Foreskin melanocyte (primary cell): ENCODE measurements at places on chromosomes 5 and 9.

DNA sequence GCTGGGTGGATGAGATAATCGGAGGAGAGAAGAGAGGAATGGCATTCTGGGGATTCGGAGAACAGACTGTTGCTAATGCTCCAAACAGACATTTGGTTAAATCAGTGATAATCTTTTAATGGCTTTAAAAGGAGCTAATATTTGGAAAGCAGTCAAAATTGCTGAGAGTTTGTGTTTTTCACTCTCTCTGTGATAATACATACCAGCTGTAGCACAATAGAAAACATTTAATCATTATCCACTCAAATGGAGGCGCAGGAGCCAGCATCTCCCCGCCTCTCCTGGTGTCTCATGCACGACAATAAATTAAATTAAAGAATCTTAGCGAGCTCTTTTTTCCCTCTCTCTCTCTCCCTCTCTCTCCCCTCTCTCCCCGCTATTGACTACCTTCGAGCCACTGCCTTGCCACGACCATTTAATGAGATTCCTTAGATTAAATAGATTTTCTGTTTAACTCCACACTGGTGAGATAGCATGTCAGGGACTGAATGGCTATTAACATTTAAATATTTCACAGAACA is 268.6 kb upstream of the MVB12B start:
- DNase-seq: no peak

DNA sequence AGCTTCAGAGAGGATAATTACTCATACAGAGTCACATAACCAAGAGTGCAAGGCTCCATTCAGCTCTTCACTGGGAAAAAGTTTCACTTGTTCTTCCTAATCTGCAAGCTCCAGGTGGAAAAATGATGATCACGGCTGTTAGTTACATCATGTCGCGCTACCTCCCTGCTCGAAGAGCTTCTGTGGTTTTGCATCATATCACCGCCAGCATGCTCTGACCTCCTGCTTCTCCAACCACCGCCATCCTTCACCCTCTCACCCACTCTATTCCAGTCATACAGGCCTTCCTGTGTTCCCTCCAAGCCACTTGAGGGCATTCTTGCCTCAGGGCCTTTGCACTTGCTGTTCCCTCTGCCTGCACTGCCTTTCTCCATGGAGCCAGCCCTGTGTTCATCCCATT is 47.1 kb downstream of the COL27A1 start:
- DNase-seq: no peak

- DNase-seq: no peak
These were observed 2.8 kb upstream of the MCC start for GRCh38 chr5:113491022-113491421.

- DNase-seq: no peak
These were observed 3.5 kb upstream of the TMED9 start for GRCh38 chr5:177588413-177588909.

DNA sequence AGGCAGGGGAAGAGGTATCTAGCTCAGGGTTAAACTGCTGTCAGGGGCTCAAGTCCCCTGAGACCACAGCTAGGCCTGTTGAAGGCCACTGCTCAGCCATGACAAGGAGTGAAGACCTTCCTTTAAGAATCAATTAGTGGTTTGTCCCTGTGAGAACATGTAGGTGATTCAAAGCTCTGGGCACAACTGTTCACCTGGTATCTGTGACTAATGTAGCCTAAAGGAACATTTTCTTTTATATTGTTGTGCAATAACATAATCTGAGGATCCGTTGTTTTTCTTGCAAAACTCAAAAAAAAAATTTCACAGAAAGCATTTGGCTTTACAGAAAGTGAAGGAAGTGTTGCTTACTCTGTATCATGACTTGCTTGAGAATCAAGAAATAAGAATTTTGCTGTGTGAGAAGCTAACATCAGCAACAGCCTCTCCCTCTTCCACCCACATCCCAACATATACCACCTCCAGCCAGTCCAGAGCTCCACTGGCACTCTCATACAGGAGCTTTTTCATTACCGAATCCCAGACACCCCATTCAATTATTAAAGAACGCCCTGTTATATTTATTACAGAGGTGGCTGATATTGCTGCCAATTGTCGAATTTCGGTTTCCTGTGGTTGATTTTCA is 807.0 kb downstream of the TLE4 start:
- DNase-seq: no peak

DNA sequence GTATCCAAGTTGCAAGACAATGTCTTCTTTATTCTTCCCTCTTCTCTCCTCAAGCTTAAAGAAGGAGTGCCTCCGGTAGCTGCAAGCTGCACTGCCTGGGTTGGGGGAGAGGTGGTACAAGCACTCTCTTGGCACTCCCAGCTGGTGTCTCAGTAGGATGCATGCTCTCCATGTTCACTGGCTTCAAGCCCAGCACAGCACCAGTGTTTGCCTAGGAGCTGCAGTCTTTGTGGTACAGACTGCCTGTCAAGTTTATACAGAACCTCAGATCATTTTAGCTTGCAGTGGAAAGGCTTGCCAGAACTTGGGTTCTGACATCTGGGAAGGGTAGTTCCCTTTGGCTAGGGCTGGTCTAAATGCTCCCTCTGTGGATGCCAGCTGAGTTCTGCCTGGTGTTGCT is 505.6 kb downstream of the MAN2A1 start:
- DNase-seq: no peak

DNA sequence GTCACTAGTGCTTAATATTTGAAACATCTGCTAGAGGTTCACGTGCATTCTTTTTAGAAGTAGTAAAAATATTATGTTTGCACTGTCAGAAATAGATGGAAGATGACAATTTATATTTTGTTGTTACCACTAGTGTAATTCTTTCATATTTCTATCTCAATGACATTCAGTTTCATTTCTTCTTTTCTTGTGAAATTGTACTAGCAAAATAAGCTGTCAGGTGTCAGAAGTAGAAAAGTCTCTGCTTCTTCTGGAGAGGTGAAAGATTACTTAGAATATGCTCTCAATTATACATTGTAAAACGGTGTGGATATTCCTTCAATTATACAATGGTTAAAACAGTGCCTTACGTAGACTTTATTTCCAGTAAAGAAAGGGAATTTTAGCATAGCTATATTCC is 395.4 kb downstream of the CSNK1G3 start:
- no peak for DNase-seq

DNA sequence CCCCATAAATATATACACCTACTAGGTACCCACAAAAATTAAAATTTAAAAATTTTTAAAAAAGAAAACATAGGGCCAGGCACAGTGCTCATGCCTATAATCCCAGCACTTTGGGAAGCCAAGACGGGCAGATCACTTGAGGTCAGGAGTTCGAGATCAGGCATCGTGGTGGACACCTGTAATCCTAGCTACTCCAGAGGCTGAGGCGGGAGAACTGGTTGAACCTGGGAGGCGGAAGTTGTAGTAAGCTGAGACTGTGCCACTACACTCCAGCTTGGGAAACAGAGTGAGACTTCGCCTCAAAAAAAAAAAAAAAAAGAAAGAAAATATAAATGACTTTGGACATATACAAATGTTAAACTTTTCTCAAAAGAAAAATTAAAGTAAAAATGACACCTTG is 33.3 kb upstream of the RNF38 start:
- DNase-seq: no peak

DNA sequence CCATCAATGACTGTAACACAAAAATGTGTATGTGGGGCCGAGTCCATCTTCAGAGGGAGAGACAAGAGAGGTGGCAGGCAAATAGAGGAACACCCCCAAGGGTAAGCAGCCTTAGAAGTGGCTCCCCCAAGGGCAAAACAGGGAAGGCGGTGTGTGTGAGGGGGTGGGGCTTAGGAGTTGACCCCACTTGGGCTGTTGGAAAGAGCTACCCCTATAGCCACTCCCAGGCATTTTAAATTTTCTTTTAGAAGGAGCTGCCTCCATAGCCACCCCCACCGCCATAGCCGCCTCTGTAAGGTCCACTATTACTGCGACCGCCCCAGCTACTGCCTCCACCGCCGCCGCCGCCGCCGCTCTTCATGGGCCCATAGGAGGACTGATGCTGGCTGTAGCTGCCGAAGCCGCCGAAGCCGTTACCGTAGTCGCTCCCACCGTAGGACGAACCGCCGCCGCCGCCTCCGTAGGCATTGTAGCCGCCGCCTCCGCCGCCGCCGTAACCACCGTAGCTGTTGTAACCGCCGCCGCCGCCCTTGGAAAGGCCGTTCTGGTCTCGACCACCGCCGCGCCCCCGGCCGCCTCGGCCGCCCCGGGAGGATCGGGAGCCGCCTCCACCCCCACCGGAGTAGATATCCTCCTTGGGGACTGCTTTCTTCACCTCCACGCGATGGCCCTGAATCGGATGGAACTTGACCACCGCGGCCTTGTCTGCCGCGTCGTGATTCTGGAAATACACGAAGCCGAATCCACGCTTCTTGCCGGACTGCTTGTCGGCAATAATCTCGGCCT is 1.1 kb downstream of the HNRNPA0 start:
- no peak for DNase-seq

GRCh38 chr9:79383096-79383495 is 188.7 kb upstream of the TLE4 start:
- DNase-seq: no peak

DNA sequence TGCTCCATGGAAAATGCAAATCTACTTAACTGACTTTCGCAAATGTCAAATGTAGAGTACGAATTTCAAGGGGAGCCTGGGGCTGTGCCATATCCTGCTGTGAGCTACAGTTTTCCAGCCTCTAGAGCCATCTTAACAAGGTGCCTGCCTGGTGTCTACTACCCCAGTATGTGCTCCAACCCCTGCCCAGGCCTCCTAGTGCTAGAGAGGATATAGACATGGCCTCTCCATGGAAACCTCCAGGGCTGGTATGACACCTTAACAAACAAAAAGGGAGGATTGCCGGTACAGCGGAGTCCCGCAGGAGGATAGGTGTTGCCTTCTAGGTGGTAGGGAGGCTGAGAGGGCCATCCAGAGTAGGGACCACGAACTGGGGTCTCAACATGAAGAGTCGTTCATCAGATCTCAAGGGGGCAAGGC is 13.6 kb upstream of the IL3 start:
- DNase-seq: no peak

DNA sequence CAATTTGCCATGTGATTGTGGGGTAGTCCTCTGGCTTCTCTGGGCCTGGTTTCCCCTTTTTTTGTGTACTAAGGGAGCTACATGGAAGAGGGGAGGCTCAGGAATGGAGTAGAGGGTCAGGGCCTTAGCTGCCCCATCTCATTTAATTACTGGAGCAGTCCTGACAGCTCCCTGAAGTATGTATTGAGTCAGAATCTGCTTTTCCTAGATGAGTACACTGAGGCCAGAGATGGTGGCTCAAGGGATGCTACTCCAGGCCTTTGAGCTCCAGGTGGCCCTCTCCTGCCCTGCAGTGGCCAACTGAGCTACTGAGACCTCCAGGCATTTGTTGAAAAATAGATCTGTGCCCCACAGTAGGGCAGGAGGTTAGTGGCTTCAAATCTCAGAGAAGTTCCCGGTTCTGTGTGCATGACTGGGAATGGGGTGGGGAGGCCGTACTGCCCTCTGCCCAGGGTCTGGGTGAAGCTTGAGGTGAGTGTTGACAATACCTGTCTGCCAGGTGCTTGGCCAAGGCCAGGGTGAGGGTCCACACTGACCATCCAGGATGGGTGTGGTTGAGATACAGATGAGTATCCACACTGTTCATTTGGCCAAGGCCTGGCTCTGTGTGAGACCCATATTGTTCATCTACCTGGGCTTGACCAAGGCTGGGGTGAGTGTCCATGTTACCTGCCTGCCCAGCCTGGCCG is 45.7 kb downstream of the CXXC5 start:
- DNase-seq: no peak

DNA sequence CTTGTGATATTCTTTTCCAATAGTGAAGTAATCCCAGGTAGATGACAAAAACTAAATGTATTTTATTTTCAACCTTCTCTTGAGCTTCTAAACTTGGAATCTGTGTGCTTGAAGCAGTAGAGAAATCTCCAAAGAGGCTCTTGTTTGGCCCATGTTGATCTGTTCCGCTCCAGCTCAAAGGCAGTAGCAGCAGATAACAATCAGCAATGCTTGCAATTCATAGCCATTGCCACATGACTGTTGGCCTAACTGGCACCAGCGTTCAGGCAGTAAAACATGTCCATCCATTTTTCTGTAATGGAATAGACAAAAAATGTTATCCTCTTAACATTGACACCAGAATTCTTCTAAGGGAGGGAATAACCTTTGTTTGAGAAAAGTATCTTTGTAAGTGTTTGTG is 270.7 kb upstream of the MSX2 start:
- no peak for DNase-seq

DNA sequence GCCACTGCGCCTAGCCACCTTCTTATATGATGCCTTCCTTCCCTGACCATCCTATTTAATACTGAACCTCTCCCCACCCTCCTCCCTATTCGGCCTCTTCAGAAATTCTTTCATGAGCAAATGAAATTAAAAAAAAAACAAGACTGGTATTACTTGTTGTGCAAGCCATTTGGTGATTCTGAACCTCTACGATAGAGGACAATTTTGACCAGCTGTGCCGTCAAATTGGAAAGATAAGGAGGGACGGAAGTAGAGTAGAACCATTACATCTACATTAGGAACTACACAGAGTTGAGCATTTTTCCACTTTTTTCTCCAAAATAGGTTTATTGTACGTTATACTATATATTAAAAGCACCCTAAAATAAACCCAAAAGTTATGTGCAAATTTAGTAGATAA is 2.9 kb downstream of the DHX29 start:
- DNase-seq: no peak

GRCh38 chr9:135014311-135015010 is 73.0 kb upstream of the OLFM1 start:
- no peak for DNase-seq

DNA sequence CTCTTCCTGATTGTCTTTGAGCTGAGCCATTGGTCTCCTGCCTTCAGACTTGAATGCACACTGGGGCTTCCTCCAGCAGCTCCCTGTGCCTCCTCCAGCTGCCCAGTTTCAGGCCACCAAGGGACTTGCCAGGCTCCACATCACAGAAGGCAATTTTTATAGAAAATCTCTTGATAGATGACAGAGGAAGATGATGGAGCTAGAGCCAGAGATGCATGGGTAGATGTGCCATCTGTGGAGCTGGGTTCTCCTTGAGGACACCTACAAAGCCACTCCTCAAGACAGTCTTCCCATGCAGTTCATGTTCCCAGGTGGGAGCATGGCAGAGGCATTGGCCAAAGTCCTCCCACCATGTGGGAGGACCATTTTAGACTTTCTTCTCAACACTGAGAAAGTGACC is 239.6 kb upstream of the IRX1 start:
- no peak for DNase-seq

GRCh38 chr5:180207593-180207992 is 1.4 kb downstream of the RASGEF1C start:
- no peak for DNase-seq

DNA sequence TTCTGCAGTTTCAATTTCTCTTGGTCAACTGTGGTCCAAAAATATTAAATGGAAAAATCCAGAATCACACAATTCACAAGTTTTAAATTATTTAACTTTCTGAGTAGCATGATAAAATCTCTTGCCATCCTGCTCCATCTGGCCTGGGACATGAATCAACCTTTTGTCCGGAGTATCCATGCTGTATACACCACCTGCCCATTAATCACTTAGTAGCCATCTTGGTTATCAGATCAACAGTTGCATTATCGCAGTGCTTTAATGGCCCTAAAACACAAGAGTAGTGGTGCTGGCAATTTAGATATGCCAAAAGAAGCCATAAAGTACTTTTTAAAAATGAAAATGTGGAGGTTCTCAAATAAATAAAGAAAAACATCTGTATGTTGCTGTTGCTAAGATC is 25.3 kb downstream of the EFCAB9 start:
- no peak for DNase-seq
